ENCODE measurements at places on chromosomes 12 and 14.
A peak's percentile ranks its signal among the peaks of the same experiment; 100 is the strongest.

GRCh38 chr14:84128050-84128449, 1401.9 kb upstream of the FLRT2 start:
- no peak for DNase-seq

DNA sequence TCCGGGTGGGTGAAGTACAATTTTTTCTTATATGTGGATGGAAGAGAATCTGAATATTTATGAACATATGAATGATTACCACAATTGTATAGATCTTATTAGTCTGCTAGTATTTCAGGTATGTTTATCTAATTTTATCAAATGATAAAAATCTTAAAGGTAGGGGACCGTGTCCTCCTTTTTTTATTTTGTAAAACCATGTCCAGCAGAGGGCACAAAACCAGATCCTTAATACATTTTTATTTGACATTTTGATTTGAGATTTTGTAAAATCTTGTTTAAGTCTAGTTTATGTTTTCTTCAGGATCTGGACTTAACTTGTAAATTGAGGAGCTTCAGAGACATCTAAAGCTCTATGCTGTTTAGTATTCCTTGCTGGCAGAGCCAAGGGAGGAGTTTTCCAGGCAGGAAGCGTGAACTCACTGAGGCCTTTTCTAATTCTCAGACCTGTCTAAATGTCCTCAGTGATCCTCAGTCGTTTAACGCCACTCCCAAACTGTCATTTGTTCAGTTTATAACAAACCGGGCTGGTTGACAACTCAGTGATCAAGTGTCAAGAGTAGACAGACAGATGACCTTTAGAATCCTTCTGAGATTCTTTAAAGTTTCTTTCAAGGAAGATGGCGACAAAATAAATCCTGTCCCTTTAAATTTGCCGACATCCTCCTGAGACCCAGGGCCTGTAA, 263.9 kb downstream of the KTN1 start:
- no peak for DNase-seq

- no peak for DNase-seq
These were observed 189.9 kb upstream of the PELI2 start for GRCh38 chr14:55928276-55928675.

- DNase-seq = no peak
These were observed 949.2 kb downstream of the GALC start for GRCh38 chr14:87043667-87044200.

DNA sequence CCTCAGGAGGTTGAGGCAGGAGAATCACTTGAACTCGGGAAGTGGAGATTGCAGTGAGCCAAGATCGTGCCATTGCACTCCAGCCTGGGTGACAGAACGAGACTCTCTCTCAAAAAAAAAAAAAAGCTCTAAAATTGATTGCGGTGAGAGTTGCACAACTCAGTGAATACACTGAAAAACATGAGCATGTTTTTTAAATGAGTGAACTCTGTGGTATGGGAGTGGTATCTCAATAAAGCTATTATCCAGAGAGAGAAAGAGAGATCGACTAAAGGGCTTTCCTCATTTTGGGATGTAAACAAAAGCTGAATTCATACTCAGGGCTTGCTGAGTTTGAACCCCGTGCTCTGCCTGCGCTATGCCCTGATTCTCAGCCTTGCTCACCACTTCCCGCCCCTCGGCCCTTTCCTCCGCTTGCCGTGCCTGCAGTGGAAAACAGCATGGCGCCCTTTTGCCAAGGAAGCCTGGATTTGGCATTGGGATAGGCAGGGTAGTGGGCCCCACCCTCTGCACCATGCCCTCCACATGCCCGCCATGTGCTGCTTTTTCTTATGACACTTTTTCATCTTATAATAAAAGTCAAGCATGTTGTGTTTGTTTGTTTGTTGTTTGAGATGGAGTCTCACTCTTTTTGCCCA, 102.5 kb downstream of the LGMN start:
- no peak for DNase-seq

GRCh38 chr14:106459971-106460730, 933.8 kb downstream of the TMEM121 start:
- peak; percentile 39 for DNase-seq

DNA sequence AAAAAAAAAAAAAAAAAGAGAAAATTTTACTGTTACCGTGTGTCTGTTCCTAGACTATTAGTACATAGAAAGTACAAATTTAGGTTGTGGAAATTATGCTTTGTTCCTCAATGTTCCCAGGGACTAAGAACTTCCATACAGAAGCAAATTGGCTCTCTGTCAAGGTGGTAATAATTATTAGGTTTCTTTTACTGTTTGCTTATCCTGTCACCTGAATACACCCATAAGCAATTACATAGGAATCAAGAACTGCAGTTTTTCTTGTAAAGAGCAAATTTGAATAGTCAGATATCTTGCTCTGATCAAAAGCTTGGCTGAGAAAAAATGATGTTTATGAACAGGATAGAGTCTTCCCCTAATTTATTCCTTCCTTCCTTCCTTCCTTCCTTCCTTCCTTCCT, 191.2 kb downstream of the AEBP2 start:
- DNase-seq = no peak

- DNase-seq = no peak
These were observed 18.7 kb upstream of the NOS1 start for GRCh38 chr12:117380083-117380482.

DNA sequence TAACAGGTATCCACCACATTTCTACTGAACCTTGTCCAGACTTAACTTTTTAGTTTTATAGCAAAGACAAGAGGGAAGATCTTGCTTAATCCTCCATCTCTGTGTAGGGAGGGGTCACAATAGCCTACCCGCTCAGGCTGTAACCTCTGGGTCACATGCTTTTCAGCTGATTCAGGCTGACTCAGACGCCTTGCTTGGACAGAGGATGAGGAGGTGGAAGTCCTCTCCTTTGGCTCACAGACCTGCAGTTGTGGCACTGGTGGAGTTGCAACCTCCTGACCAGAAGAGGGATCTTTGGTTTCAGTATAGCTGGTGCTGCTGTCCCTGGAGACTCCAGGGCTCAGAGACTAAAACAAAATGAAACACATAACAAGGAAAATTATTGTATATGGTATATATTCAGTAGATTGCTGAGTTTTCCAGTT, 16.2 kb downstream of the ACIN1 start:
- no peak for DNase-seq

DNA sequence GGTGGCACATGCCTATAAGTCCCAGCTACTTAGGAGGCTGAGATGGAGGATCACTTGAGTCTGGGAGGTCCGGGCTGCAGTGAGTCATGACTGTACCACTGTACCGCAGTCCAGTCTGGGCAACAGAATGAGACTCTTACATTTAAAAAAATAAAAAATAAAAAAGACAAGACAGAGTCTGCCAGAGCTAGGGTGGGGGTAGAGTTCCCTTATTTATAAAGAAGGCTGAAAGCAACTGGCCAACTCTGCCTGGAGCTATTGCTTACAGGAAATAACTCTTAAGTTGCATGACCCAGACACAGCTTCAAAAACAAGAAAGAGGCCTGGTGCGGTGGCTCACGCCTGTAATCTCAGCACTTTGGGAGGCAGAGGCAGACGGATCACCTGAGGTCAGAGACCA, 31.5 kb downstream of the NUMB start:
- no peak for DNase-seq

DNA sequence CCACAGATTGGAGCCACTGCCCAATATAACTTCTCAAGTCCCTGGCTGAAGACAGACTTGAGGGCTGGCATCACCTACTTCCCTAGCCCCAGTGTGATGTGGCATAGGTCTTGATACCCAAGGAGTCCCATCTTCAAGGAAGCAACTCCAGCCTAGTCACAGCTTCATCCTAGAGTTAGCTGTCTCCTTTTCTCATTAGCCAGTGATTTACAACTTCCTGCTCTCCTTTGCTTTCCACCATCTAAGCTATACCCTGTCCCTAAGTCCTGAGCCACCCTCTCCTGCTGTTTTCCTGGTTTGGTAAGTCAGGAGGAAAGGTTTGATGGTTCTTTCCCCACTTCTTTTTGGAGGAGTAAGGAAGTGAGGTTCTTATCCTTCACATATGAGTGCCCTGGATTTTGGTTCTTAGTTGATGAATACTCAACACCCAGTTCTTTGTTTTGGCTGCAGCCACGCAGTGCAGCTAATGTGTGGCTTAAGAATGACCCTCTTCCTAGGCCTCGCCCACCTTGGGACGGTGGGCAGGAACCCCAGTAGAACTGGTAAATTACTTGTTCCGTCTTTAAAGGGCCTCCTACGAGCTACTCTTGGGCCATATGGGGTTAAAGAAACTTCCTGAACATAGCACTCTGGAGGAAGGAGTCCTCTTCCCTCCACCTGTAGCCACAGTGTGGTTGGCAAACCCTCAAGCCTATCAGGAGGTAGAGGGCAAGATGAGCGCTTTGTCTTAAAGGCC, 3.9 kb upstream of the GPX2 start:
- no peak for DNase-seq

- DNase-seq = no peak
These were observed 152.4 kb upstream of the ATP2B1 start for GRCh38 chr12:89861086-89861485.

GRCh38 chr12:30989754-30990153, 63.2 kb downstream of the TSPAN11 start:
- no peak for DNase-seq

- DNase-seq = peak; percentile 59
These were observed 2.8 kb upstream of the SMUG1 start for GRCh38 chr12:54191550-54192022.

- DNase-seq = no peak
These were observed 112.5 kb upstream of the MED13L start for GRCh38 chr12:116389990-116390389.

GRCh38 chr12:34604227-34604626, 581.9 kb downstream of the ALG10 start:
- no peak for DNase-seq

DNA sequence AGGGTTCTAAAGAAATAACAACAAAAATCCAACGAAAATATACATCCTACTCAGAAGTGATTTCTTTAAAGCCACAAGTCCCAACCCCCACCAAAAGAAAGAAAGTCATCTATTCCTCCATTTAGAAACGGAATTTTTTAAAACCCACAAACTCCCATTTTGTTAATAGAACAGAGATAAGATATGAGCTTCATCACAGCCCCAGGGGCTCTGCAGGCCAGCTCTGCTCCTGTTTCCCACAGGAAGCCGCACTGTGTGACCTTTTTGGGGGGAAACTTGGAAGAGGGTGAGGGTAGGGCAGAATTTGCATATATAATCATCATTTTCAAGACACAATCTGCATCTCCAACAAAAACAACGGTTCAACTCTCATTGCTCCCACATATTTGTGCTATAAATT, 2.8 kb downstream of the FBXL14 start:
- DNase-seq = no peak

DNA sequence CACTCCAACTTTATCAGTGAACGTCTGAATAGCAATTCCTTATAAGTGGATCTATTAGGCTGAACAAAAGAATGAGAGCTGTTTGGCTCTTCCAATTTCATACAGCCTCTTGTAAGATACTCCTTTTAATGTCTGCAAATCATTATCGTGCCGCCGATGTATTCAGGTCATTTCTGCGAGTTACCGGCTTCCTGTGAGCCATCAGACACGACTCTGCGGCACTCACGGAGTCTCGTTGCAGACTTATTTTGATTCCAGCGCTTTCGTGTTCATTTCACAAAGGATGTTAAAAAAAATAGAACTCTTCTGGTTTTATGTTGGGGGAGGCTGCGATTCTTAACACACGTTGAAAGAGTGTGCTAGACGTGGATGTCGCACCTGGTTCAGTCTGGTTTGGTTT, 106.6 kb downstream of the GLT1D1 start:
- no peak for DNase-seq

DNA sequence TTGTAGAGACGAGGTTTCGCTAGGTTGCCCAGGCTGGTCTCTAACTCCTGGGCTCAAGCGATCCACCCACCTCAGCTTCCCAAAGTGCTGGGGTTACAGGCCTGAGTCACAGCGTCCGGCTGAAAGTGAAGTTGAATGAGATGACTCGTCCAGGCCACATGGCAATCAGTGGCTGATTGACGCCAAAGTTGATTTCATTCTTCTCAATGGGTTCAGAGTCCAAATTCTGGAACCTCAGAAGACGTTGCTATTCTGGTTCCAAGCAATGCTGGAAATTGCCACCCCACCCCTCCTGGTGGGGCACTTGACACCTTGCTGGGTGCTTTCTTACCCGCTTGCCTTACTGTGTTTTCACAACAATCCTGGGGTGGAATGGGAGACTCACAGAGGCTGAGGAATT, 14.9 kb downstream of the ABCB9 start:
- no peak for DNase-seq
